ENCODE measurements at places on chromosomes 13 and 19. TPM values are rescaled to one million over a fixed set of nuclear protein-coding genes. Genes with fewer than 3 reads are reported as not detected.

ZNF132 gene
- 2.7 TPM for total RNA-seq

MADCAM1 gene
- not detected for total RNA-seq

LPAR2 gene
- total RNA-seq, result 8.6 TPM

PPM1N gene
- total RNA-seq, result 6.7 TPM

ZNF763 gene
- total RNA-seq, result 2.3 TPM

KLHL1 gene
- not detected for total RNA-seq

SPINT2 gene
- 345 TPM for total RNA-seq

OR7C1 gene
- total RNA-seq, result not detected

MAST1 gene
- total RNA-seq, result not detected

SSC5D gene
- 0.64 TPM for total RNA-seq

CD37 gene
- total RNA-seq, result 5.4 TPM

SCGB2B2 gene
- not detected for total RNA-seq

PTPRH gene
- 1.3 TPM for total RNA-seq

PSG4 gene
- not detected for total RNA-seq

FFAR1 gene
- not detected for total RNA-seq

ZNF431 gene
- 29.2 TPM for total RNA-seq

FFAR2 gene
- total RNA-seq, result 0.49 TPM

LAIR1 gene
- total RNA-seq, result 11.4 TPM

SYNGR4 gene
- not detected for total RNA-seq

EBI3 gene
- 0.53 TPM for total RNA-seq

XAB2 gene
- 27.3 TPM for total RNA-seq

CDADC1 gene
- 4.0 TPM for total RNA-seq

MBD3L5 gene
- total RNA-seq, result not detected

LIM2 gene
- not detected for total RNA-seq

SMIM44 gene
- not detected for total RNA-seq

C2CD4C gene
- total RNA-seq, result 1.1 TPM

ZNF552 gene
- 9.8 TPM for total RNA-seq

TGDS gene
- total RNA-seq, result 12.8 TPM

DENND1C gene
- 0.88 TPM for total RNA-seq

ADGRE3 gene
- total RNA-seq, result 0.29 TPM

RASAL3 gene
- total RNA-seq, result 2.2 TPM

ACTL9 gene
- total RNA-seq, result not detected

KCNN4 gene
- total RNA-seq, result 3.2 TPM

ZNF296 gene
- 4.0 TPM for total RNA-seq

PNMA8A gene
- not detected for total RNA-seq

JSRP1 gene
- not detected for total RNA-seq

TNNI3 gene
- total RNA-seq, result not detected

ZNF160 gene
- 14.6 TPM for total RNA-seq

WDR83 gene
- 4.0 TPM for total RNA-seq

S1PR5 gene
- total RNA-seq, result 15.8 TPM
